ENCODE measurements at places on chromosomes 1 and 21.

- no peak for DNase-seq
These were observed 11.6 kb downstream of the SLAMF7 start for GRCh38 chr1:160750608-160751007.

DNA sequence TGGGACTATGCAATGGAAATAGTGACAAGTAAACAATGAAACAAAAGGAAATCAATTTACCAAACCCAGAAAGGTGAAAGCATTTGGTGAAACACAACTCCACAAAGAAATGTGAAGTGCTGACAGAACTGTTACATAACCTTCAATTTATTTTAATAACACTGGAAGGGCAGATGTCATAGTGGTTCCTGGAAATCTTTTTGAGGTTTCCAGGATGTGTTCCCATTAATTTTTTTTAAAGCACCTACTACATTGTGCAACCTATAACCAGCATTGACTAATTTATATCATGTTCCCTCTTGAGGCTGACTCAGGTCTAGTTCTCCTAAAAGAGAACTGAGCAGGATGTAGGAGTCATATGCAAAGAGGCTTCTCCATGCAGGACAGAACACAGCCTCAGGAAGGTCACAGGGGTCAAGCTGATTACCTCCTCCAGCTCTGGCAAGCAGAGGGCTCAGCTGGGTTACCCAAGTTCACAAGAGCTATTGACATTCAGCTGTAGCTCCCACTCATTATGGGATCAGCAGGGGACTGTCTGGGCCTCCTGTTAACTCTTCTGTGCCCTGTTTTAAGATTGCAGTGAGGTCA is 157.1 kb upstream of the NRIP1 start:
- no peak for DNase-seq

- DNase-seq = no peak
These were observed at the start of gene DDR2 for GRCh38 chr1:162632217-162632666. Gene DDR2 (plus strand): TSS chr1:162632464. CDS start chr1:162719064, 86,600 bp downstream.

DNA sequence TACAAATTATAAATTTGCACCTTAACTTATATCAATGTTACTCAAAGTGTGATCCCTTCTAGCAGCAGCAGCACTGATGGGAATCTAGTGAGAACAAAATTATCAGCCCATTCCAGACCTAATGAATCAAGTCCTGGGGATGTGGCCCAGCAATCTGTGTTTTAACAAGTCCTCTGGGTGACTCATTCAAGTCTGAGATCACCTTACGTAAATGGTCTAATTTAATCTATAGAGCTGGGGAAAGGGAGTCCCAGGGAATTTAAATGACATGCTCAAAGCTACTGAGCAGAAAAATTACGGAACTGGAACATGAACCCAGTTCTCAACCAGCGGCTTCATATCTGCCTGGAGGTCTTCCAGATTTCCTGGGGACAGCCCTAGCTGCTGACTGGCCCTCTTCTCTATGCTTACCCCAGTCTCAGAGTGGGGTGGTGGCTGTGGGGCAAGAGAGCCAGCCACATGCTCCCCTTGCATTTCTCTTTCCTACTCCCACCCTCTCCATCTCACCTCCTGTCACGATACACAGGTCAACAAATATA is 220.0 kb downstream of the TM2D1 start:
- DNase-seq = no peak

- no peak for DNase-seq
These were observed 24.8 kb upstream of the RGL1 start for GRCh38 chr1:183780159-183780558.

DNA sequence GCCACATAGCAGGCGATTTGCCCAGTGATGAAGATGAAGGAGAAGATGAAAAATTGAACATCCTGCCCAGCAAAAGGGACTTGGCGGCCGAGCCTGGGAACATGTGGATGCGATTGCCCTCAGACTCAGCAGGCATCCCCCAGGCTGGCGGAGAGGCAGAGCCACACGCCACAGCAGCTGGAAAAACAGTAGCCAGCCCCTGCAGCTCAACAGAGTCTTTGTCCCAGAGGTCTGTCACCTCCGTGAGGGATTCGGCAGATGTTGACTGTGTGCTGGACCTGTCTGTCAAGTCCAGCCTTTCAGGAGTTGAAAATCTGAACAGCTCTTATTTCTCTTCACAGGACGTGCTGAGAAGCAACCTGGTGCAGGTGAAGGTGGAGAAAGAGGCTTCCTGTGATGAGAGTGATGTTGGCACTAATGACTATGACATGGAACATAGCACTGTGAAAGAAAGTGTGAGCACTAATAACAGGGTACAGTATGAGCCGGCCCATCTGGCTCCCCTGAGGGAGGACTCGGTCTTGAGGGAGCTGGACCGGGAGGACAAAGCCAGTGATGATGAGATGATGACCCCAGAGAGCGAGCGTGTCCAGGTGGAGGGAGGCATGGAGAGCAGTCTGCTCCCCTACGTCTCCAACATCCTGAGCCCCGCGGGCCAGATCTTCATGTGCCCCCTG is 3.3 kb downstream of the ZBTB18 start:
- DNase-seq = no peak

GRCh38 chr1:28926629-28927265 is 12.4 kb downstream of the EPB41 start:
- DNase-seq = peak; percentile 28

DNA sequence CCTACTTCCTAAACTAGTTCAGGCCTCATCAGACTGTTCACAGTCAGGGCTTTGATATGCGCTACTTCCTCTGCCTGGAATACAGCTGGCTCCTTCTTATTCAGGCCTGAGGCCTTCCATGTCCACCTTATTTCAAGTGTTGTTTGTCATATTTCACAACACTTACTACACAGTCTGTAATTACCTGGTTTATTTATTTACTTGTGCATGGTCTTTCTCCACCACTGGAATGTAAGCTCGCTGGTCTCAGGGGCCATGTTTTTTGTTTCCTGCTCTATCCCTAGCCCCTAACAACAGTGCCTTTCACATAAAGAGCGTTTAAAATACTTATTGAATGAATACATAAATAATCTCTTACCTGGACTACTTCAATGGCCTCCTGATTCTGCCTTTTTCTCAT is 4.6 kb upstream of the SRSF4 start:
- no peak for DNase-seq

DNA sequence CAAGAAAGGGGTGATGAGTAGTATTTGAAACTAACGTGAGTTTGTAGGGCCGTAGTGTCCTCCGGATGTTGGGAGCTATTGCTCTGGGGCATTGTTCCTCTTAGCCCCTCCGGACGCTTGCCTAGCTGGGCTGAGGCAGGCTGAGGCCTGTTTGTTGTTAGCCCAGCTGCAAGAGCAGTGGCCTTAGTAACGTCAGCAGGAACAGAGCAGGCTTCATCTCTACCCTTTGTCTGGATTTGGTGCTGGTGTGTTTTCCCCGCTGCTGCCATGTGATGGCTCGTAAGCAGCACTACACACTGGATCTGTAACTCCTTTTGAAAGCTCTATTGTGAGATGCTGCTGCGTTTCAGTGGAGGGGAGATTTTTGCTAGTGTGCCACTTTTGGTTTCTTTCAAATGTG is 57.6 kb downstream of the DNM3 start:
- DNase-seq = no peak

DNA sequence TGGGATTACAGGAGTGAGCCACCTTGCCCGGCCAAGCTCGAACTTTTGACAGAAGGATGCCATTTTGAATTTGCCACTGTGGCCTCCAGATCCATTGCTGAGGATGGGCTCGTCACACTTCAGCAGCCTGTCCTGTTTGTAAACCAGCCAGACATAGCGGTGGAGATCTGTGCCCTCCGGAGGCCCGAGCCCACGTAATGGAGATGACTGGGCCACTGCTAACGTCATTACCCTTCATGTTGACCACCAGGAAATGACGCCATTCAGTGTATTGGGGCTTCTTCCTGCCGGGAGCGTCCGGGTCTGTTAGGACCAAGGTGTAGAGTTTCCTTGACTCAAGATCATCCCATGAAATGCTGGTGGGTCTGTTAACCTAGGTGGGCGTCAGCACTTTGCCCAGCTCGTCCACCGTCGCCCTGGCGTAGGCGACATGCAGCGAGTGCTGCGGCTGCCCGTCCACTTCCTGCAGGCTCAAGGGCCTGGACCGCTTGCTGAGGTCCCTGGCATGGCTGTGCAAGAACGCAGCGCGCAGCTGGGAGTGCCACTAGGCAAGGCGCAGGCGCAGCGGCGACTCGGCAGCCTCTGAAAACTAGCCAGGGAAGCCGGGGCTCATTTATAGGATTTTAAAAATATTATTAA is 40.8 kb downstream of the PTPRC start:
- no peak for DNase-seq

DNA sequence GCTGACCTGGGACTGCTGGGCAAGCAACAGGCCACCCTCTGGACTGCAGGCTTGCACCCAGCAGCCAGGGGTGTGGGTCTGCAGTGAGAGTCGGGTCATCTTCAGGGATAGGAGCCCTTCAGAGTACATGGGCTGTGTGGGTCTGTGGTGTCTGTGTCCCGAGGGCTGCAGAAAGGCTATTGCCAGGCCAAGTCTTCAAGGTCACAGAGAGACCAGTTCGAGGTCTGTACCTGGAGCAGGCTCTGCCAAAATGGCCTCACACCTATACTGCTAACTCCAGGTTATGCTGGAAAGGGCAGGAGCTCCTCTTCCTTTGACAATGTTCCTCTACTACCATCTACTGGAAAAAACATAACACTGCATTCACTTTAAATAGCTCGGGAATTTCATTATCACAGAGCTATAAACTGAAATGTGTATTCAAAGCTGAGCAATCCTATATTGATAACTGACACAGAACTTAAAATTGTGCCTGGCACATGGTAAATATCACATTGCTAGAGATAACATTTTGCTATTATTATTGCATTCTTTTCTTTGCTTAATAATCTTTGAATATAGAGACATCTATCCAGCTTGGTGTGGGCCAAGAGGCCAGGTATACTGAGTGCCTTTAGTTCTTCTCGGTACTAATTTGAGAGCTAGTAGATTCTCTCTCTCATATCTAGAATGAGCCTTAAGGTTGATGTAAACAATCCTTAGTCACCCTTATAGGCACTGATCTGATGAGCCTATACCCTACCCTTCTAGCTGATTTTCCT is 6.9 kb upstream of the DNAH14 start:
- no peak for DNase-seq

GRCh38 chr1:231919886-231920285 is 293.3 kb downstream of the DISC1 start:
- DNase-seq = no peak

- DNase-seq = no peak
These were observed 5.1 kb downstream of the DCST1 start for GRCh38 chr1:155038602-155039307.

- no peak for DNase-seq
These were observed 156.1 kb downstream of the KIF26B start for GRCh38 chr1:245310571-245311531.

GRCh38 chr21:29389136-29389535 is 90.4 kb downstream of the BACH1 start:
- DNase-seq = no peak

DNA sequence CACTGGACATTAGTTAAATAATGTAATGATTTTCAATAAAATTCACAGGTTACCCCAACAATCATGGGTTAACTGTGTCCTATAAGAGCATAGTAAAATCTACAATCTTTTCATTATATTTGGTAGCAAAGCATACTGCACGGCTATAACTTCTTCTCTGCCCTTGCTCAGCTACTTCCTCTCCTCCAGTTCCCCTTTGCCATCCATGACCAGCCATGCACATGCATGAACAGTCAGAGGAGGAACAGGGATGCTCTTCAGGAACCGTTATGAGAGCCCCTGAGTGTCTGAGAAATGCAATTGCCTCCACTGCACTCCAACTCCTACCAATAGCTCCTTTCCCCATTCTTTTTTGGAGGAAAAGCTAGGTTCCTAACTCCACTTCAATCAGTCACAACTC is 646.7 kb downstream of the LTN1 start:
- no peak for DNase-seq

- no peak for DNase-seq
These were observed 29.4 kb upstream of the SOD1 start for GRCh38 chr21:31629972-31630711.

GRCh38 chr1:46102769-46103476 is 29.5 kb downstream of the PIK3R3 start:
- no peak for DNase-seq

DNA sequence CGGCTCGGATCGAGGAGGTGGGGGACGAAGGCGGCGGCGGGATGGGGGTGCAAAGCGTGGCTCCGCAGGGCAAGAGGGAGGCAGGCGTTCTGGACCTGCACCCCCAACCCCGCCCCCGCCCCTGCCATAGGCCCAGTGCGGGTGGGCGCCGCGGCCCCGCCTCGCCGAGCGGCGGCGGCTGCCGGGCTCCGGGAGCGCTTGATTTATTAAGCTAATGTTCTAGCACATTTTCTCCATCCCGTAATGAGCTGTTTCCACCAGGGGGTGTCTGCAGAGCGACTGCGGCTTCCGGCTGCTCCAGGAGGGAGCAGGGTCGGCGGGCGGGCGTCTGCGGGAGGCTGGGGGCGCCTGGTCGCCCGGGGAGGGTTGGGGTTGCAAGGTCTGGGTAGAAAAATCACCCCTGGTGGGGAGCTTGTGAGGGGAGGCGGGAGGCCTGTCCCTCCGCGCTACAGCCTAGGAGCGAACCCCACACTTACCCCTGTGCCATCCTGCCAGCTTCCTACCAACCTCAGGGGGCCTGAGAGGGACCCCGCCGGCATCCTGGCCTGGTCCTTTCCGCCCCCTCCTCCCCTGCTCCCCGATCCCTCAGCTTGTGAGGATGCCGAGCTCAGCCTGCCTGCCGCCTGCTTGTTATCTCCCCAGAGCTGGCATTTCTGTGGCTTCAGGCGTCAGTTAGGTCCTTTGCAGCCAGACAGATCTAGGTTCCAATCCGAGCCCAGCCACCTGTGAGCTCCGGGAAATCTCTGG is 48.5 kb upstream of the ACOT11 start:
- no peak for DNase-seq
